ENCODE measurements at places on chromosomes 5 and 9.
A peak's percentile ranks its signal among the peaks of the same experiment; 100 is the strongest.

DNA sequence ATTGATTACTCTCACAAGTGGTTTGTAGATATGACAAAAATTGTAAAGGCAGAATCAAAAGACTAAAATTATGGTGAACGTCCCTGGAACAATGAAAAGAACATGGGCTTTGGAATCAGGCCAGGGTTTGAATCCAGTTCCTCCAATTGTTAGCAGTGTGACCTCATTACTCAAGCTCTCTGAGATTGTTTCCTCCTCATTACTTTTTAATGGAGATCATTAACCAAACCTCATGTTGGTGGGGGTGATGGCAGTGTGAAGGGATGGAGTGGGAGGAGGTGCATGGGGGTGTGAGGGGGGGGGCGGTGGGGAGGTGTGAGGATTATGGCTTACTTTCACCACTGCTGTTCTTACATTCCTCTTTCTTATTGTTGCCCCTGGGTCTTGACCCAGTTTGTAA, 44.1 kb upstream of the FOXE1 start:
- DNase-seq = no peak

GRCh38 chr9:108844391-108844790, 11.4 kb downstream of the ACTL7B start:
- no peak for DNase-seq

DNA sequence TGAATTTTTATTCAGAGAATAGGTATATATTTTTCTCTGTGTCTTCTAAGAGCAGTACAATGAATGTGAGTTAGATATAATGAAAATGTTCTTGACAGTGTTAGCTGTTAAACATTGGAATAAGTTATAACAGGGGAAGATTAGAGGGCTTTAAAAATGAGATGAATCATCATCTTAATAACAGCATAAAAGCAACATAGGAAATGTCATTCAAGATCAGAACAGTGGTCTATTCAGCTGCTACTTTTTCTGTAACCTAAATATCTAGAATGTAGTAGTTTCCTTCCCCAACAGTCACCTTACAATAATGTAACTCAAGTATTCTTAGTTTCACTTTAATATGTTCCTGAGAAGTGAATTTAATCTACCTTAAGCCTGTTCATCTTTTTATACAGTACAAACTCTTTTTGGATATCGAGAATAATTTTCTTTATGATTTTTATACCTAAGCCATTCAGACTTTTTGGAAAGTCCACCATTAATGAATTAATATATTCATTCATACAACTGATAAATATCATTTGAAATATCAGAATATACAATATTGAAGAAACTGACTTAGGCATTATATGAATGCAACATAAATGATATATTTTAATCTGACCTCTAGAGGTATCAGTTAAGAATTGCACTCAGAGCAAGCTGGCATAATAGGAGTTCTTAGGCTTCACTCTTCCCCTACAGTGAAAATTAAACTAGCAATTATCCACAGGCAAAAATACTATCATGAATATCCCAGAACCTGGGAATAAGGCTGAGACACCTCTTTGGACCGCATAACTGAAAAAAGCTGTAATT, 66.1 kb upstream of the EDIL3 start:
- peak; percentile 5 for DNase-seq

DNA sequence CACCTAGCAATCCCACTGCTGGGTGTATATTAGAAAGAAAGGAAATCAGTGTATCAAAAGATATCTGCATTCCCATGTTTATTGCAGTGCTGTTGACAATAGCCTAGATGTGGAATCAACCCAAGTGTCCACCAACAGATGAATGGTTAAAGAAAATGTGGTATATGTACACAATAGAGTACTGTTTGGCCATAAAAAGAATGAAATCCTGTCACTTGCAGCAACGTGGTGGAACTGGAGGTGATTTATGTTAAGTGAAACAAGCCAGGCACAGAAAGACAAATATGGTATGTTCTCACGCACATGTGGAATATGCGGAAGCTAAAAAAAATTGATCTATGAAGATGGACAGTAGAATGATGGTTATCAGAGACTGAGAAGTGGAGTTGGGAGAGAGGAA, 221.6 kb upstream of the DAP start:
- no peak for DNase-seq

GRCh38 chr5:54869691-54870090, 115.7 kb downstream of the ESM1 start:
- DNase-seq = no peak

DNA sequence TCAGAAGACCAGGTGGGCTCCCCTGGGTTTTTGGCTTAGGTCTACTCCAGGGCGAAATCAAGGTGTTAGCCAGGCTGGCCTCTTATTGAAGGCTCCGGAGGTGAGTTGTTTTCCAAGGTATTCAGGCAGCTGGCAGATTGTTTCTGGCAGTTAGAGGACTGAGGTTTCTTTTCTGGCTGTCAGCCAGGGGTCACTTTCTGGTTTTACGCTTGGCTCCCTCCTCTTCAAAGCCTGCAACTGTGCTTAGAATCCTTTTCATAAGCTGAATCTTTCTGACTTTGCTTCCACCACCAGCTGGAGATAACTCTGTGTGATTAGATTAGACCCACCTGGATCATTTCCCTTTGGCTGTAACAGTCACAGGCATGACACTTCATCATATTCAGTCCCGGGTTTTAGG, 24.6 kb downstream of the RFK start:
- peak; percentile 18 for DNase-seq

DNA sequence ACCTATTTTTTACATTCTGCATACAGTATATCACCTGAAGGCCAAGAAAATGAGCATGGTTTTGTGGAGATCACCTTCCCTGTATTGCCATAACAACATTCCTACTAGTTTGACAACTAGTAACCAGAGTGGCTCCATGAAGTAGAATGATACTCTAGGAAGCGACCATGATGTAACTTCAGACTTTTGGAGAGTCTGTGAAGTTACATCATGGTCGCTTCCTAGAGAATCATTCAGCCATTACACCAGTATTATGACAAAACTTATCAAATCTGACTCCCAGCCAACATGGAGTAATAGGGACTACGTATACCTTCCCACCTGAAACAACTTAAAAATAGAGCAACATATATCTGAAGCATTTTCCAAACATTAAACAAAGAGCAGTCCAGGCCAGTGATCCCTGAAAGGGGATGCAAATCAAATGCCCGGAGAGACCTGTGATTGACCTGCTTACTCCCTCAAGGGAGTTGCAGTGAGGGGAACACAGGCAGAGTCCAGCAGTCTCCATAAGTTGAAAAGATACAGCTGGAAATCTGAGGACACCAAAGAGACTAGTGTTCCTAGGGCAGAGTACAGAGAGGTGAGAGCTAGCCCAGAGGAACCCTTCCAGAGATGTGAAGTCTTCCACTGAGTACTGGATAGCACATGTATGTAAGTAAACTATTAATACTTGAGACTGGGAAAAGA, 7.8 kb downstream of the ECM2 start:
- DNase-seq = no peak

GRCh38 chr5:33441241-33442177, 744 bp downstream of the TARS1 start:
- DNase-seq = peak; percentile 33

GRCh38 chr9:136958473-136958872, 6.4 kb downstream of the LCN12 start:
- DNase-seq = no peak

DNA sequence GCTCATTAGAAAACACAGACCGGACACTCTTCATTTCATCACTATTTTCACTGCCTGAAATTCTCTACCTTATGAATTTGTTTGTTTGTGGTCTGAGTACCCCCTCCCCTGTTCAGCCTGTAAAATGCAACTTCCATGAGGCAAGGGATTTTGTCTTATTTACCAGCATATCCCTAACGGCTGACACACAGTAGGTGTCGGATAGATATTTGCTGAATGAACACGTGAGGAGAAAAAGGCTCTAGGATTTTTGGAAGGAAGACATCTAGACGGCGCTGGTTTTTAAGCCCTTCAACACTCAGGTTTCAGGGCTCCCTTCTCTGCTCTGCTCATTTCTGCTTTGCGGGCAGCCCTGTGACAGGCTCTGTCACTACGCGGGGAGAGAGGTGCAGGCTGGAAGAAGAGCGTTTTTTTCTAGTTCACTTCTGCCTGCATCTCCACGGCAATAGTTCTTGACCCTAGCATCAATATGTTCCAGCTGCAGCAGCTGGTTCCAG, 41.0 kb downstream of the KCNMB1 start:
- no peak for DNase-seq

GRCh38 chr9:127928676-127929624, 1.6 kb downstream of the PIP5KL1 start:
- DNase-seq = no peak

GRCh38 chr9:18888290-18888689, 144.7 kb downstream of the SAXO1 start:
- no peak for DNase-seq

DNA sequence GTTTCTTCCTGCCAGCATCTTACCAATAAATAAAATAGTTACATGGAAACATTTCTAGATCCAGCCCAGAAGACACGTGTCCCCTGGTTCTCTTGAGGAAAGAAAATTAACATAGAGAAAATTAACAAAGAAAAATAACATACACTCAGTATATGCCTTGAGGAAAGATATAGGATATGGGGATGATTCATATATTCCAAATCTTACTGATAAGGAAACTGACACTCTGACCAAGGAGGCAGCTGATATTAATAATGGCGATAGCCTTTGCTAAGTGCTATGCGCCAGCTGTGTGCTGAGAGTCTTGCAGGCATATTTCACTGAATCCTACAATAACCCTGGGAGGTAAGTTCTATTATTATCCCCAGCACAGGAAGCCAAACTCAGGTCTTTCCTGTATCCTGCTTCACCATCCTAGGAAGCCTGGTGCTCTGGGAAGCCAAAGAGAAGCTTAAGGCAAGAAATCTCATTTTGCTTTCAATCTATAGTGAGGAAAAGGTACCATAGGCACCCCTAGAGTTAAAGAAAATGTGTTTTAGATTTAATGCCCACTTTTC, 302.7 kb upstream of the NREP start:
- no peak for DNase-seq

GRCh38 chr5:53151713-53152458, 42.3 kb upstream of the MOCS2 start:
- DNase-seq = no peak

- DNase-seq = no peak
These were observed 104.1 kb downstream of the TTLL11 start for GRCh38 chr9:121989010-121989409.

Data from GM10248 (cell line).